ENCODE measurements at places on chromosomes 11 and 22.

DNA sequence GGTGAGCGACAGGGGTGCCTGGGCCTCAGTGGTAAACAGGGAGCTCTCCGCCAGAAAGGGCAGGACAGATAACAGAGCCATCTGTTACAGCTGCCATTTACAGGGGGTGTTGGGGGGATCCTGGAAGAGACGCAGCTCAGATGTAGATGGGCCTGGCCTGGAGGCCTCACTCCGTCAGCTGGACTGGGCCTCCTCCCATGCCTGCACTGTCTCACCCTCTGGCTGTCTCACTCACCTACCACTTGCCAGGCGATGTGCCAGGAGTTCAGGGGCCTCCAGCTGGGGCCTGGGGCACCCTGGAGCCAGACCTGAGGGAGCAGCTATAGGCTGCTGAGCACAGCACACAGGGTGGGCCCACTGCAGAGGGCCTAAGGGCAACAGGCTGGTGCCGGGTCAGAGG lies 16.3 kb upstream of the SUSD2 start:
- DNase-seq: no peak

DNA sequence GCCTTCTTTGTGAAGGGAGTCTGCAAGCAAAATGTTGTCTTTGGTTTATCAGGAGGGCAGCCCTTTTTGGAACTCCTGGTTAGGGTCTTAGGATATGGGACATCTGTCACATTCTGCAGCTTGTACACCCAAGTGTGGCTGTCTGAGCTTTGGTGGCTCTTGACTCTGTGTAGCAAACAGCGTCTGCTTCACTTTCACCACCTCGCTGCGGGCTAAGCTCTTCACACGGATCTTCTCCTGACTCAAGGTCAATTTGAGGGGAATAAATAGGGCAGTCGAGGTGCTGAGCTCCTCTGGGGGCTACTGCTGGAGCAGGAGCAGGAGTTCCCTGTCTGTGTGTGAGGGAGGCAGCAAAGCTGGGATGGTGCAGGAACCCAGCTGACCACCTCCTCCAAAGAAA lies 10.6 kb downstream of the MICAL2 start:
- DNase-seq: no peak

DNA sequence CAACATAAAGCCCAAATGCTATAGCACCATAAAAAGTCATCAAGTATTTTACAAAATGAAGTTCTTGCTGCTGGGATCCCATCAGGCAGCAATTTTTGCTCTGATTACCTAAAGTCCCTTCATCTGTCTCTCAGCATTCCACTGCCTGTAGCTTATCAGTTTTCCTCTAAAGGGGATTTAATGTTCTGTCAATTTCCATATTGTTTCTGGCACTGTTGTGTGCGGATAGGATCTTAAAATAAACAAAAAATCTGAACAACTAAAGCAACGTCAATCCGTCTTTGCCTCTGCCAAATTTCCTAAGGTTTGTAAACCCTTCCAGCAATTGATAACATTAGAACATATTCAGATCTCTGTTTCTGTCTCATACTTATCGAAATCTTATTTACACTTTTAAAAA lies 1126.3 kb upstream of the RAG2 start:
- no peak for DNase-seq

- DNase-seq: no peak
Observed at GRCh38 chr11:47669856-47670255, 27.5 kb upstream of the MTCH2 start.

GRCh38 chr11:125258291-125259032 lies 93.9 kb downstream of the PKNOX2 start:
- DNase-seq: no peak

DNA sequence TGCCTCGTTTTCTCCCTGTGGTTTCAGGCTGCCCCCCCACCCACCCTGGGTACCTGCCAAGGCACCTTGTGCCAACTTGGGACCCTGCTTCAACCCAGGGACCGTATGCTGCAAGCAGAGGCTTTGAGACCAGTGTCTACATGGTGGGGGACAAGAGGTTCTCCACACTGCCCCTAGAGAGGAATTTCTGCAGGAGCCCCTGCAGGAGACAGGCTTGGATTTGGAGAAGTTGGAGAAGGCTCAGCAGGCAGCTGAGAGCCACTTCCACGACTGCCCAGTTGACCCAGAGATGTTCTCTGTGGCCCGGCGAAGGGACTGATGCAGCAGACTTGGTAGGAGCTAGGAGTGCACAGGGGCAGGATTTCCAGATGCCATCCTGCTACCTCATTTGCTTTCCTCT lies 20.1 kb upstream of the NNMT start:
- DNase-seq: no peak

DNA sequence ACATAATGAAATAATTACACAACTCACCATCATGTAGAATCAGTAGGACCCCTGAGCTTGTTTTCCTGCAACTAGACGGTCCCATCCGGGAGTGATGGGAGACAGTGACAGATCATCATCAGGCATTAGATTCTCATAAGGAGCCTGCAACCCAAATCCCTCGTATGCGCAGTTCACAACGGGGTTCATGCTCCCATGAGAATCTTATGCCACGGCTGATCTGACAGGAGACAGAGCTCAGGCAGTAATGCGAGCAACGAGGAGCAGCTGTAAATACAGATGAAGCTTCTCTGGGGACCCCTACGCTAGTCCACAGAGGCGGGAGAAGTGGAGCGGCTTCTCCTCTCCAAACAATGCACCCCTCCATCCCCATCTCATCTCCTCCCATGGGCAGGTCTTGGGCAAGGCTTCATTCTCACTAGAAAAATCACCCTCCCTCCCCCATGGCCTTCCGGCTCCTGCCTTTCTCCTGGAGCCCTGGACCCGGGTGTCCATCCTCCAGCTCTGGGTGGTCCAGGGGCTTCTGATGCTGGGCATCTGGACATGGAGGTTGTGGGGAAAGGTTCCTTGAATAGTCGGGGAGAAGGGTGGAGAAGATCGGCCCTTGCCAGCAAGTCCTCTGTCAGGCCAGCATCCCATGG lies 16.2 kb upstream of the RAC2 start:
- no peak for DNase-seq

- DNase-seq: no peak
Observed at GRCh38 chr11:17400048-17400775, 11.8 kb upstream of the KCNJ11 start.

DNA sequence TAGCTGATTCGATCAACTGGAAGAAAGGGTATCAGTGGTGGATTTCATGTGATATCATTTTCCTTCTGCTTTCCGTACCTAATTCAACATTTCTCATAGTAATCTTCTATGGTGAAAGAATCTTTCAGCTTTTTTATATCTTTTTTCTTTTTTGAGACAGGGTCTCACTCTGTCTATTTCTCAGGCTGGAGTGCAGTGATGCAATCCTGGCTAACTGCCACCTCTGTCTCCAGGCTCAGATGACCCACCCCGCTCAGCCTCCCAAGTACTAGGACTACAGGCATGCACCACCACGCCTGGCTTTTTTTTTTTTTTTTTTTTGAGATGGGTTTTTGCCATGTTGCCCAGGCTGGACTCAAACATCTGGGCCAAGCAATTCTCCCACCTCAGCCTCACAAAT lies 18.6 kb upstream of the CHORDC1 start:
- no peak for DNase-seq

GRCh38 chr22:45059296-45059695 lies 49.5 kb upstream of the PHF21B start:
- no peak for DNase-seq

- DNase-seq: no peak
Observed at GRCh38 chr11:130585545-130585944, 137.1 kb downstream of the ADAMTS15 start.

DNA sequence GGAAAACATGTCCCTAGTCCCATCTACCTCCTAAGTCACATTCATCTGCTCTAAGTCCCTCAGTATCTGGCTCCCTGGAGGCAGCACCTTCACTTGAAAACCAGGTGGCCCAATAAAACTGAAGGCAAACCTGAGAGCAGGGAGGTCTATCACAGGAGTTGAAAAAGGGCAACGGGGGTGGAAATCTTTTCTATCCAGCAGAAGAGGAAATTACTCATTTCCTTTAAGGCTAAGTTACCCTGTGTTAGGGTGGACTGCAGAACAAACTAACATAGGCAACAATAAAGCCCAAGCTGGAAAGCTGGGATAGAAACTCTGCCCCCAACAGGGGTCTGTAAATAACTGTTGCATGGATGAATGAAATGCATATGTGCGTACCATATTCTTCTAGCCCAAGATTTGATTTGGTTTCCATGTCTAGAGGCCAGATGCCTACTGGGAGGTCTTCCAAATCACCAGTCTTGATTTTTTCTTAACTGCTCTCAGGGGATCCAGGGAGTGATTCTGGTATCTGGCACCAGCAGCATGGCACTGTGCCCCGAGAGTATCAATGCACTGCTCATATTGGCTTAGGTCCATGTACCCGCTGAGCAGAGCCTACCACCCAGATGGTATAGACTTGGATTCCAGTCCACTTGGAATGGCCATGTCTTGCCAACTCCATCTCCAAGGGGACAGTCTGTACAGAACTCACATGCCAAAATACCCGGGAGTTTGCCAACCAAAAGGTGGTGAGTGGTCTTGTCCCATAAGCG lies 350.0 kb upstream of the NCAM1 start:
- no peak for DNase-seq

- no peak for DNase-seq
Observed at GRCh38 chr22:40709752-40710413, 30.6 kb downstream of the MCHR1 start.

- no peak for DNase-seq
Observed at GRCh38 chr11:66509131-66509561, 1.3 kb upstream of the BBS1 start.

DNA sequence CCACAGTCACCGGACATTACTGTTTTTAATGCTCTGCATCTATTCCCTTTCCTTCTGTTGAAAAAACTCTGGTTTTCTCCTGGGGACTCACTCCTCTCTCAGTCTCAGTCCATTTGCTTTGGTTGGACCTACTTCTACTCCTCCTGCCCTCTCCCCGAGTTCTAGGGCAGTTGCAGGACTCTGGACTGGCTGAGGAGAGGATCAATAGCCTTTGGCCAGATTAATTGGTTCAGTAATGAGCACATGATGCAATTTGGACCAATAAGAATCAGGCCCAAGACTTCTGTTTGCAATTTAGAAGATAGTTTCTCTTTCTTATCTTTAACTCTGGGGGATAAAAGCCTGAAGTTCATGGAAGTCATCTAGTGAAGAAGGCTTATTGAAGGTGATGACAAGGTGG lies 15.3 kb upstream of the TPH1 start:
- DNase-seq: no peak

GRCh38 chr11:36499315-36499714 lies 10.8 kb downstream of the TRAF6 start:
- DNase-seq: no peak

DNA sequence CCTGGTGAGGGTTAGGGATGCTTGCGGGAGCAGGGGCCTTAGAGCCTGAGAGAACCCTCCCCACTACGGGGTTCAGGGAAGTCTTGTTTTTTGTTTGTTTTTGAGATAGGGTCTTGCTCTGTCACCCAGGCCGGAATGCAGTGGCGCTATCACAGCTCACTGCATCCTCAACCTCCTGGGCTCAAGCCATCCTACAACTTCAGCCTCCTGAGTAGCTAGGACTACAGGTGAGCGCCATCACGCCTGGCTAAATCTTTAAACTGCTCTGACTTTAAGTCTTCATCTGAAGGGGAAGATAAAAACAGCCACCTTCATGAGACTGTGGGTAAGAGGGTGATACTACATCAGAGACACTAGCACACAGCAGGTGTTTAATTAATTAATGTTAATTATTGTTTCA lies 28.5 kb downstream of the SERPIND1 start:
- no peak for DNase-seq

DNA sequence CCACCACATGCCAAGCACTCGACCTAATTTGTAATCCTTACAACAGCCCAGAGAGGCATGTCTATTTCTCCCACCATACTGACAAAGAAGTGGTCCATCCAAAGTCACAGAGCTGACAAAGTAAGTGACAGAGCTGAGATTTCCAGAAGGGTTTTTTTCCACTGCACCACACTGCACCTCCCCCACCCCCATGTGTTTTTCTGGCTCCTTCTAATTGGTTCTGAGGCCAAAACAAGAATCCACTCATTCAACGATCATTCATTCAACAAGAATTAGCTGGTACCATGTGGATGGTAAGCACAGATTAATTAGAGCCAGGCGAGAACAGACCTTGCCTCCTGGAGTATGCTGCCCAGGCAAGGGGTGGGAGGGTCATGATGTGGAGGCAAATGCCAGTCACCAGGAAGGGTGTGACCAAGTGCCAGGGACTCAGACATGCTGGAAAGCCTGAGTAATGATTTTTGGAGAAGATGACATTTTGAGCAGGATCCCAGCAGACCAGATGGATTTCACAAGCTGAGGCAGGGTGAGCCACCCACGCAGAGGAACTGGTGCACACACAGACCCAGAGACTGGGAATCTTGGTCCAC lies 14.9 kb upstream of the PRG2 start:
- no peak for DNase-seq

DNA sequence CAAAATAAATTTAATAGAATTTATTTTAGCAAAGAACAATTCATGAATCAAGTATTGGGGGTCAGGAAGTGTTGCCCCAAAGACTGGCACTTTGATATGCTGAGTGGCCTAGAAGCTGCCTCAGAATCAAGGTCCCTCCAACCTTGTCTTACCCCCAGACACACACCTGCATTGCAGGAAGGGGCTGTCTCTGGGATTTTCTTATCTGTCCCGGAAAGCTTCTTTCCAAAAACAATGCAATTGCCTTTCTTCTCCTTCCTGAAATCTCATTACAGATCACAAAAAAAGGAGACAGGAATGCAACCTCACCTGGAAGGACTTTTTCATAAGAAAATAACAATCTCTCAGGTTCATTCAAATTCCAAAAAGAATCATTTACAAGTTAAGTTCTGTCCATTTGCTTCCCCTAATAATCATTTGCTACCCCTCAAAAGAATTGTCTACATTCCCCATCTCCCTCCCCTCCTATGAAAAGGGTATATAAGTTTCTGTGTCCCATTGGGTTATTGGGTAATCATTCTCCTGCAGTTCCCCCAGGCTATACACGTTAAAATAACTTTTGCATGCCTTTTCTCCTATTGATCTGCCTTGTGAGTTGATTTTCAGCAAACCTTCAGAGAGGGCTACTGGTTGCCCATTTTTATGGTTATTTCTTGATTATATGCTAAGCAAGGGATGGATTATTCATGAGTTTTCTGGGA lies 21.3 kb downstream of the OR10A6 start:
- DNase-seq: no peak

DNA sequence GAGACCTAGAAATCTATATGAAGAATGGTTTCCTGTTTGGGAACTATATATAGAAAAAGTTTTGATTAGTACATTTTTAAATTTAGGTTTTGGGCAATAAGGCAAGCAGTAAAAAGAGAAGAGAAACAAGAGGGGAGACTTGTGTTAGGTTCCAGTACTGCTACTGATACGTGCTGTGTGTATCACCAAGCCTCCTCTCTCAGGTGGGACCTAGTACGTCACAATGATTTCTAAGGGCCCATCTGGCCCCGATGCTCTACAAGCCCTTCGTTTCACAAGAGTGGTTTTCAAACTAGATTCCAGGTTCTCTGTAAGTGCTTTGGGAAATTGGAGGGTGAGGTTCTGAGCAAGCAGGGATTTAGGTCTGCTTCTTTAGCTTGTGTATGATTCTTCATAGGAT lies 39.2 kb downstream of the USP35 start:
- DNase-seq: no peak
